ENCODE measurements at places on chromosomes 12 and 14. TPM values are rescaled to one million over a fixed set of nuclear protein-coding genes. Genes with fewer than 3 reads are reported as not detected.

GRCh38 chr14:87185961-87186560 is 806.9 kb downstream of the GALC start:
- no peak for DNase-seq

GRCh38 chr12:104596898-104597843 is 140.4 kb downstream of the CHST11 start:
- DNase-seq, result no peak

GRCh38 chr12:57604454-57604991 is at the start of gene DTX3:
TSS of gene DTX3 (plus strand) at chr12:57604824. CDS start at chr12:57606518, 1,694 bp downstream.
- DNase-seq, result no peak

The CELA1 gene
- not detected for total RNA-seq

The OR6C2 gene
- total RNA-seq, result not detected

Measured in Right ventricle myocardium inferior (tissue), 1 donor.